Dermis blood vessel endothelial cell (primary cell): ENCODE measurements at places on chromosomes 3 and 15.

GRCh38 chr3:81581966-81582599, 179.4 kb downstream of the GBE1 start:
- peak; percentile 65 for DNase-seq

DNA sequence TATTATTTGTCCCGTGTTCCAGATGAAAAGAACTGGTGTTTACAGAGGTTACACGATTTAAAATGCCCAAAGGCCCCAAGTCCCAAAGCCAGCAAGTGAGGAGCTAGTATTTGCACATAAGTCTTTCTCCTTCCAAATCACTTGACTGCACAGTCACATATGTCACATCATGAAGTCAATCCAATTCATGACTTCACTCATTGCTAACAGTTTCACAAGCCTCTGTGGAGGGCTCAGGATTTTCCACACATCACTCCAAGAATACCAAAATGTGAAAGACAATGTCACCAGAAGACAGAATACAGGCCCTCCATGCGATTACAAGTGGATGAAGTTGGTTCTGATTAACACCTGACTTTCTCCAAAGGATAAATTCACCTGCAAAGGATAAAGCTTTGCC, 283.1 kb upstream of the UBE2E2 start:
- no peak for DNase-seq

DNA sequence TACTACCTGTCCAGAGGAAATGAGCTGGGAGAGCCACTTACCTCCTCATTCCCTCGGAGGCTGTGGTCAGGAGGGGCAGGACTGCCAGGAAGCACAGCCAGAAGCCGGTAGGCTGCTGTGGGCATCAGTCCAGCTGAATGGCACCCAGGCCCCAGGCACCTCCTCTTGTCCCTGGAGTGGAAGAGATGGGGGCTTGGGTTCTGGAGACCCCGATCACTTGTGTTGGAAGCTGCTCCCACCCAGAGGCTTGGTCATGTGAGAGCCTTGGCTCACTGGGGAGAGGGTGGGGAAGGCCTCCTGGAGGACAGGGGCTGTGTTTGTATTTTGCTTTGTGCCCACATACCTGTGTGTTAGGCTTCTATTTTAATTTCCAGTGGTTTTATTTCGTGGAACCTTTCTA, 261.9 kb downstream of the GABRG3 start:
- no peak for DNase-seq

- DNase-seq = peak; percentile 34
Observed at GRCh38 chr3:27696906-27697305, 25.2 kb downstream of the EOMES start.

DNA sequence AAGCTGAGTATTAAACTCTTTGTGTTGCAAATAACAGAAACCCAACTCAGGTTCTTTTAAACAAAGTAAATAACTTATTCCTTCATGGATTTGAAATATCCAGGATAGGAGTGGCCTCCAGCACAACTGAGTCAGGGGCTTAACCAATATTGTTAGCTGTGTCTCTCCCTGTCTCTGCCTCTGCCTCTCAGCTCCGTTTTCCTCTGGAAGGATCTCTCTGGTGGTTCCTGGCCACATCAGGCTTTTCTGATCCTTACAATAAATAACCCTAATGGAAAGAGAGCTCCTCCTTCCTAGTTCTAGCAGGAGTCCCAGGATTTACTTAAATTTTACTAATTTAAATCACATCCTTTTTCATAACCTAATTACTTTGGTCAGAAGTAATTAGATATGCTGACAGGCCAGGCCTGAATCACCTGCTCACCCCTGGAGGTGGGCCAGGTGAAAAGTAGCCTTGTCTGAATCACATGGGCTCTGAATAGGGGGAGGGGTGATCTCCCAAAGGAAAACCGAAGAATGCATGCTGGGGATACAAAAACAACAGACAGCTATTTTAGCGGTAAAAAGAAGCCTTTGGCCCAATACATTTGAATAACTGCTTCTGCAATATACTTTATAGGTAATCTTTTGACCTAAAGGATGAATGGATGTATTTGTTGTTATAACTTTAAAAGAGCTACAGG, 75.4 kb downstream of the REC114 start:
- no peak for DNase-seq

GRCh38 chr3:78857494-78858111, 910.2 kb downstream of the ROBO1 start:
- DNase-seq = no peak

GRCh38 chr15:40029979-40030893, 8.7 kb downstream of the SRP14 start:
- peak; percentile 60 for DNase-seq

- DNase-seq = peak; percentile 48
Observed at GRCh38 chr15:51842852-51843737, 13.6 kb downstream of the TMOD3 start.

DNA sequence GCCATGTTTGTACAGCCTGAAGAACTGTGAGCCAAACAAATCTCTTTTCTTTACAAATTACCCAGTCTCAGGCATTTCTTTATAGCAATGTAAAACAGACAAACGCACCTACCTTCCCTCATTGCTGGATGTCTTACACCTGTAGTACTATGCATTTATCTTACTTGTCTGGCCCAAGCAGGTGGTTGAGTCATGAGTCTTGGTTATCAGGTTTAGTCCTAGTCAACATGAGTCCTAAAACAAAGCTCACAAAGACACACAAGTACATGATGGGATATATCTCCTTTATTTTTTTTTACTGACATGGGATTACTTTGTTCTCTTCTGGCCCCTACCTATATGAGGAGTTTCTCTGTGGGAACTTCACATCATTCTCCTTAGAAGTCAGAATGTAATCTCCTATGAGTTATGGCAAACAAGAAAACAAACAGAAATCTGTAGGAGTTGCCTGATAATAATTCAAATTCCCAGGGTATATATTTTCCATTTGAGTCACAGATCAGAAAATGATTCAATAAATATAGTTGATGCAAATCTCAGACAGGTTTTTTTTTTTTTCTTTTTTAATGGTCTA, 33.6 kb upstream of the PLSCR2 start:
- no peak for DNase-seq

- no peak for DNase-seq
Observed at GRCh38 chr15:92306663-92307062, 87.0 kb upstream of the ST8SIA2 start.

- peak; percentile 86 for DNase-seq
Observed at GRCh38 chr15:63332367-63333124, 49.1 kb downstream of the CA12 start.

- DNase-seq = no peak
Observed at GRCh38 chr3:130950641-130951040, 56.8 kb downstream of the ATP2C1 start.

DNA sequence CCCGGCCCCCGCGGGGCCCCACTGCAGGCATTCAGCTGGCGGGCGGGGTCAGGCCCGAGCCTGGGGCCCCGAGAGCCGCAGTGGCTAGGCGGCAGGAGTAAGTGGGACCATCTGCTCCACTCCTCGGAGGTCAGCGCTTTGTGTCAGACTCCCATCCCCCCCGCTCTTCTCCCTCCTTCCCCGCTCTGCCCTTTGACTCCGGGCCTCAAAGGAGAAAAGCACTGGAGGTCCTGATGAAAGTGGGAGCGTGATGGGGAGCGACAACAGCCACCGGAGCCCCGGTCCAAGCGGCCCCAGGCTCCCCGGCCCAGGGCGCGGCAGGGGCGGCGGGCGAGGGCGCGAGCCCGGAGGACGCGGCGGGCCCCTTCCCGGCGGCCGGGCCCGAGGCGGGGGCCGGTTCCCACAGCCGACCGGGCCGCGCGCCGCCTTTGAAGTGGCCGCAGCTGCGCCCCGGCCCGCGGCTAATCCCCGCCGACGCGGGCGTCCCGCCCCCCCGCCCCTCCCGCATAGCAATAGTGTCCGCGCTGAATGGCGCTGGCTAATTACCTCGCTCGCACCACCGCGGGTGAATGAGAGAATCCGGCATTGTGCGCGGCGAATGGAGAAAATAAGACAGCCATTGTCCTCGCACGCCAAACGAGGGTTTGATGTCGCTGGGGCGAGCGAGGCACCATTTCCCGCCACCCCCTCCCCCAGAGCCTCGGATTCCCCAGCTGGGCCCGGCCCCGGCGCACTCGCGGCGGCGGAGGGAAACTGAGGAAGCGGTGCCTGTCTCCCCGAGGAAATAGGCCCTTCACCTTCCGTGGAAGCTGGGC, 22.4 kb downstream of the IGDCC3 start:
- DNase-seq = no peak

- DNase-seq = peak; percentile 69
Observed at GRCh38 chr15:60328852-60329443, 68.8 kb downstream of the ANXA2 start.

DNA sequence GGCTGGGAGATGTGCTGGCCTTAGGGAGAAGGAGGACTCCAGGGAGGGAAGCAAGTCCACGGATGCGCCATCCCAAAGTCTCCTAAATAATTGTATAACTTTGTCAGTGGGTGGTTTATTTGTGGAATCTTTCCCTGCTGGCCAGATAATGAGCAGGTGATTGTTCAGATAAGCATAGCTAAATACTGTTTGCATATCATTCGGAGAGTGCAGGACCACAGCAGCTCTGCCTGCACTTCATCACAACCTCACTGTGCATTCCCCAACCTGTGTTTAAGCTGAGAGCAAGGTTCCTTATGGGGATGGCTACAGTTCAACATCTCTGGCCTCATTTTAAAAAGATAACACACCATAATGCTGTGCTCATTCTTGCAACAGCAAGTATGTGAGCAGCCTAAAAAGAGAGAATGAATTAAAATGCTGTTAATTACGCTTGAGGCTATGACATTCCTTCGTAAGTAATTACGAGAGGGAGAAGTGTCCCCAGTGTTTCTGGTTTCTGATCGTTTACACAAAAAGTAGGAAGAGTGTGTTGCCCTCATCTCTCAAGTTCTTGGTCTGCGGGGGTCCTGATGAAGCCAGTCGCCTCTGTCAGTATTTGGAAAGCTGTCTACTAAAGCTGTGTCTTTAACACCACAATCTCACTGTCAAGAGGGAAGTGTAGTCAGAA, 272.0 kb upstream of the RORA start:
- no peak for DNase-seq
